ENCODE measurements at places on chromosomes 3 and 15. TPM values are rescaled to one million over a fixed set of nuclear protein-coding genes. Genes with fewer than 3 reads are reported as not detected.
A peak's percentile ranks its signal among the peaks of the same experiment; 100 is the strongest.

DNA sequence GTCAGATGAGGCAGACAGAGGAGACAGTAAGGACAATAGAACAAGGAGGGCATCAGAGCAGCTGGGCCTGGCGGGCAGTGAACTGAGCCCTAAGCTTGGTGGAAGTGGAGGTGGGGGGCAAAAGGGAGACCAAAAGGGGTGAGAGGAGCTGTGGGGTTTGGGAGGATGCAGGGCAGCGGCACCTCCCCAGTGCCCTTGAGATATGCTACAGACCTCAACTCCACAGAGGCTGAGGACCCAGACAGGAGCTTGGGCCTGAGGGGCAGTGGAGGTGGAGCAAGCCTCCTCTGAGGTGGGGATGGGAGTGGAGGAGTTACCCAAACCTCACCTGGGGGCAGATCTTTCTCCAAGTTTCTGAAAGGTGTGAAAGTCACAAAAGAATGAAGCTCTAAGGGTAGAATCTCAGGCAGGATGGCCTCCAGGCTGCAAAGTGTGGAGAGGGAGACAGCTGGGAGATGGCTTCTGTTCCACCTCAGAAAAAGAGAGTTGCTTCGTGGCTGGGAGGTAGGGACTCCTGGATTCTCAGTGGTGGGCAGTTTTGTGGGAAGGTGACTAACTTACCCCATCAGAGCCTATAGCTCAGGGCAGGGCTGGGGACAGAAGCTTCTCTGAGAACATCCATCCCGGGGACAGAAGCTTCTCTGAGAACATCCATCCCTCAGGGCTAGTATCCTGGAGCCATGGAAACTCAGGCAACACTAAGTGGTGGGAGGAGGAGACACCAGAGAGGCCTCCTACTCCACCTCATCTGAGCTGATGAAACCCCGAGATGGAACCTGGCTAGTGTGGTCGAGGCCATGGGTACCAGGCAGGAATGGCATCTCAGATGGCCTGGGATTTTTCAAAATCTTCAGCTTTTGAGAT, 2.3 kb upstream of the CLK3 start:
- DNase-seq: no peak
- no peaks in the 10 kb centered on the region for H3K36me3 ChIP-seq
- peaks cover 17% of the 10 kb centered on the region for H3K4me1 ChIP-seq
- H3K27ac ChIP-seq: no peak overlapping the region

- H3K4me3 ChIP-seq: no peak overlapping the region
- H3K27me3 ChIP-seq: no peaks in the 10 kb centered on the region
- no peaks in the 10 kb centered on the region for H3K4me1 ChIP-seq
- H3K36me3 ChIP-seq: no peaks in the 10 kb centered on the region
- DNase-seq: no peak
- H3K27ac ChIP-seq: no peak overlapping the region
Measured at GRCh38 chr3:128318275-128318941, 148.3 kb downstream of the DNAJB8 start.

PCLAF gene
- 2.5 TPM for total RNA-seq

BCL2A1 gene
- not detected for total RNA-seq

DNA sequence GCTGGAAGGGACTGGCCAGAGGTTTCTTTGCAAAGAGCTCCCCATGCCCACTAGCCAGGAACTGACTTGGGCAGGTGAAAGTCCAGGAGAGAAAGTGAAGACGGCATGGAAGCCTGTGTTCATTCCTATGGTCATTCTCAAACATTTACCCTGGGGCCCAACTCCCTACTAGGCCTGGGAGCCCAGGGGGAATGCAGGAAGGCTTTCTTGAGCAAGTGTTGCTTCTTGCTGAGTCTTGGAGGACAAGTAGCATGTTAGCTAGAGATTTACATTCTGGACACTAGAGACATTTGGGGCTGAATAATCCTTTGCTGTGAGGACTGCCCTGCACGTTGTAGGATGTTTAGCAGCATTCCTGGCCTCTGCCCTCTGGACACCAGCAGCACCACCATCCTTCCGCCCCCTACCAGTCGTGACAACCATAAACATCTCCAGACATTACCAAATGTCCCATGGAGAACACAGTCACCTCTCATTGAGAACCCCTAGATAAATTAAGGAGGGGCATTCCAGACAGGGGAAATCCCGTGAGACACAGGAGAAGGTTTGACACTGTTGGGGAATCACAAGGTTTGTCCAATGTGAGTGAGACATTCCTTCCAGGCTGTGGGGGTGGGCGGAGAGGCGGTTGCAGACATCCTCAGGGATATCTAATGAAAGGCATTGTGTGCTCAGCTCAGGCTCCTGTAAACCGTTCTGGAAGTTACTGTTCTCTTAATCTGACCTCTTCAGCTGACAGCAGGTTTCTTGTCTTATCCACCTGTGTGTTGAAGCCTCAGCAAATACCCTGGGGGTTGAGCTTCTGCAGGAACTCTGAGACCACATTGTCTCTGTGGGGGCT, 236.2 kb downstream of the TLE3 start:
- H3K27ac ChIP-seq: no peak overlapping the region
- H3K4me3 ChIP-seq: no peak overlapping the region
- peaks cover 10% of the 10 kb centered on the region for H3K4me1 ChIP-seq
- DNase-seq: no peak
- H3K36me3 ChIP-seq: no peaks in the 10 kb centered on the region
- H3K27me3 ChIP-seq: no peaks in the 10 kb centered on the region

BCHE gene
- total RNA-seq: 9.2 TPM

- peaks cover 5% of the 10 kb centered on the region for H3K36me3 ChIP-seq
- DNase-seq: peak; percentile 22
- H3K27ac ChIP-seq: no peak overlapping the region
- H3K4me3 ChIP-seq: no peak overlapping the region
Measured at GRCh38 chr3:57646723-57647122, 46.2 kb downstream of the DENND6A start.

DNA sequence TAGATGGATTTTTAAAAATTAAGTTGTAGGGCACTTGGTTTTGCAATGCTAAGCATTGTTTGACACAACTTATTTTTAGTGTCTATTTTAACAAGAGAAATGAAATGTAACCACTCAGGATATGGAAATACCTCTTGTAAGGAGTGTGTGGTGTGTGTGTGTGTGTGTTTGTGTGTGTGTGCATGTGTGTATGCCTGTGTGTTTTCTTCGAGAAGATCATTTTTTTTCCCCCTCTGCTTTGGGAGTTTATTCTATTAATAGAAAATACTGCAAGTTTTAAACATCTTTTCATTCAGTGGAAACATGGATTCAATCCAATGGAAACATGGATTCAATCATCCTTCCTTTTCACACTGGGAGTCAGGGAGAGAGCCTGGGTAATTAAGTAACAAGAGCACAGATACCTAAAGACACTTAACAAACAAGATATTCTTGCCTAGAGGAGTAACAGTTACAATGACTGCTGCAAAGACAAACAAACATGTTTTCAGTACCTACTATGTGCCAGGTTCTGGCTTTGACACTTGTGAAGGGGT, 567.2 kb upstream of the TBL1XR1 start:
- peak; percentile 71 for DNase-seq
- H3K4me1 ChIP-seq: peaks cover 7% of the 10 kb centered on the region
- H3K27ac ChIP-seq: no peak overlapping the region

DNA sequence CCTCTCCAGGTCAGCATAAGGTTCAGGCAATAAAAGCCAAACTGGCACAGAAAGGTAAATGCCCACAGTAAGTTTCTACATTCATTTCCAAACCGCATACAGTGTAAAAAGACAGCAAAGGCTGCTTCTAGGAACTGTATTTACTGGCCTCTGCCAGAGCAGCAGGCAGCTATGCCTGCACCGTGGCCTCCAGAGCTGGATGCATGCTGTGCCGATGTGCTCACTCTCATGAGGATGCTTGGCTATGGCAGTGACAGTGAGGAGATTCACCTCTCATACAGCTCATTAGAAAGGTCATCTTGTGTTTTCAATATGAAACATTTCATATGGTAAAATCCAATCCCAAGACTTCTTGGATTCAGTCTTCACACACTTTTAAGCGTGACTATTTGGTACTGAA, 50.3 kb downstream of the UBP1 start:
- no peak overlapping the region for H3K4me3 ChIP-seq
- no peak for DNase-seq
- no peak overlapping the region for H3K27ac ChIP-seq
- no peaks in the 10 kb centered on the region for H3K27me3 ChIP-seq
- peaks cover 48% of the 10 kb centered on the region for H3K36me3 ChIP-seq

- peaks cover 4% of the 10 kb centered on the region for H3K4me1 ChIP-seq
- H3K27me3 ChIP-seq: no peaks in the 10 kb centered on the region
- H3K36me3 ChIP-seq: no peaks in the 10 kb centered on the region
- no peak overlapping the region for H3K27ac ChIP-seq
- DNase-seq: no peak
Measured at GRCh38 chr3:143083781-143084180, 35.8 kb upstream of the CHST2 start.

DNA sequence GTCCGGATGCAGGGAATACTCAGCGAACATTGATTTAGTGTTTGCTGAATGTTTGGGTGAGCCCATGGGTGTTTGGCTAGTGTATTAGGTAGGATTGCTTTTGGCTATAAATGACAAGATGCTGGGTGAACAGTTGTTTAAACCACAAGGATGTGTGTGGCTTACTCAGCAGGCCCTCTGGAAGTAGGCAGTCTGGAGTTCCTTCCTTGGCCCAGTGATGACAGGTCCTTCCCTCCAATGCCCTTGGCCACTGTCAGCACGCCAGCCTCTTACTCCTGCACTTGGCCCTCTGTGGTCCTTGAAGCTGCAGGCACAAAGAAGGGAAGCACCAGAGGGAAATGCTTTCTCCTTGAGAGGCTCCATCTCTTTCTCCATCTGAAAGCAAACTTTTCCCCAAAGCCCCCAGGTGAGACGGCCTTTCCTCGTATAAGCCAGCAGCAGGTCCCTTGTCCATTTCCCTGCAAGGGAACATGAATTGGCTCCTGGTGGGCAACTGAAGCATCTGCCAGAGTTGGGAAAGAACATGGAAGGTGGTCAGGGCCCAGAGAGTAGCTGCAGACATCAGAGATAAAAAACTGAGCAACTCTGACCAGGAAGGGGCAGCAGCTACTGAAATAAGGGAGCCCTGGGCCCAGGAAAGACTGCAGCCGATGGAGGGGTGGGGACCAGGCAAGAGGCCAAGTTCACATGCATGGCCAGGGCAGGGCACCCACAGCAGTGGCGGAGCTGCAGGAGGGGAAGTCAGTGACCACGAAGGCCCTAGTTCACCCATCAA, 105.0 kb downstream of the TPRA1 start:
- no peaks in the 10 kb centered on the region for H3K4me1 ChIP-seq
- peaks cover 6% of the 10 kb centered on the region for H3K27me3 ChIP-seq
- no peak overlapping the region for H3K27ac ChIP-seq

DNA sequence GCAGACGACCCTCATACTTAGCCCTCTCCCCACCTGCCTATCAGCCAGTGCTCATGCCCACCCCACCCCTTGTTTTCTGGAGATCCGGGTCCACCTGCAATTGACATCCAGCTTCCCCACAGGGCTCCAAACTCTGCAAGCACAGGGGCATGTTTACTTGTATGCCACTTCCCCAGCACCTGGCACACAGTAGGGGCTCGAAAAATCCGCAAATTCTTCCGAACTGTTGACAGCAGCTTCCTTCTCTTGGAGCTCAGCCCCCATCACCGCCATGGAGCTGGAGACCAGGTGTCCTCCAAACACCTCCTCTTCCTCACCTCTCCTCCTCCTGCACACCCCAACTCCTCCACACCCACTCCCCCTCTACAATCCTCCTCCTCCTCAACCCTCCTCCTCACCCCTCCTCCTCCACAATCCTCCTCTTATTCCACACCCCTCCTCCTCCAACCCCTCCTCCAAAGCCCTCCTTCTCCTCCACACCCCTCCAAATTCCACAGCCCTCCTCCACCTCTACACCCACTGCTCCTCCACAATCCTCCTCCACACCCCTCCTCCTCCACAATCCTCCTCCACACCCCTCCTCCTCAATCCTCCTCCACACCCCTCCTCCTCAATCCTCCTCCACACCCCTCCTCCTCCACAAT, 70.4 kb upstream of the BLM start:
- no peak for DNase-seq
- H3K36me3 ChIP-seq: peaks cover 4% of the 10 kb centered on the region
- no peaks in the 10 kb centered on the region for H3K27me3 ChIP-seq
- no peak overlapping the region for H3K27ac ChIP-seq

GRCh38 chr3:133475245-133476010, 75.6 kb downstream of the BFSP2 start:
- H3K27me3 ChIP-seq: peaks cover 3% of the 10 kb centered on the region
- H3K4me1 ChIP-seq: no peaks in the 10 kb centered on the region
- no peaks in the 10 kb centered on the region for H3K36me3 ChIP-seq
- H3K27ac ChIP-seq: no peak overlapping the region

GRCh38 chr15:29612701-29613100, 209.6 kb downstream of the TJP1 start:
- peak overlapping the region; percentile 43 for H3K4me3 ChIP-seq
- no peaks in the 10 kb centered on the region for H3K36me3 ChIP-seq
- H3K27me3 ChIP-seq: no peaks in the 10 kb centered on the region
- peak overlapping the region; percentile 91 for H3K27ac ChIP-seq

DNA sequence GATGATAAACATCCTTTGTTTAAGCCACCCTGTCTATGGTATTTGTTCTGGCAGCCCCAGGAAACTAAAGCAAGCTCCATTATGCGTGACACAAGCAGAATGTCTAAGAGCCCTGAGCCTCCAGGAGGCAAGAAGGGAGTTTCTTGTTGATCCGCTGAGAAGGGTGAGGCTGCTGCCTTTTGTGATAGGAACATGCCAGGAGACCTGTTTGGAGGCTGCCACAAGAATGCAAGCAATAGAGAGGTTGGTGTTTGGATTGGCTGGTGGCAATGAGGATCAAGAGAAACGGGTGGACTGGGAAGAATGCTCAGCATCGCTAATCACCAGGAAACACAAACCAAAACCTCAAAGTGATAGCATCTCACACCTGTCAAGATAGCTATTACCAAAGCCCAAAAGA, 104.8 kb downstream of the ASB7 start:
- peaks cover 21% of the 10 kb centered on the region for H3K4me1 ChIP-seq
- H3K36me3 ChIP-seq: no peaks in the 10 kb centered on the region
- no peak overlapping the region for H3K4me3 ChIP-seq
- DNase-seq: peak; percentile 87

- peak overlapping the region; percentile 28 for H3K27ac ChIP-seq
- peak; percentile 31 for DNase-seq
- no peak overlapping the region for H3K4me3 ChIP-seq
- no peaks in the 10 kb centered on the region for H3K36me3 ChIP-seq
- H3K4me1 ChIP-seq: no peaks in the 10 kb centered on the region
- H3K27me3 ChIP-seq: no peaks in the 10 kb centered on the region
Measured at GRCh38 chr3:95289295-95289694, 1226.4 kb downstream of the NSUN3 start.

ALCAM gene
- total RNA-seq: 154 TPM

DNA sequence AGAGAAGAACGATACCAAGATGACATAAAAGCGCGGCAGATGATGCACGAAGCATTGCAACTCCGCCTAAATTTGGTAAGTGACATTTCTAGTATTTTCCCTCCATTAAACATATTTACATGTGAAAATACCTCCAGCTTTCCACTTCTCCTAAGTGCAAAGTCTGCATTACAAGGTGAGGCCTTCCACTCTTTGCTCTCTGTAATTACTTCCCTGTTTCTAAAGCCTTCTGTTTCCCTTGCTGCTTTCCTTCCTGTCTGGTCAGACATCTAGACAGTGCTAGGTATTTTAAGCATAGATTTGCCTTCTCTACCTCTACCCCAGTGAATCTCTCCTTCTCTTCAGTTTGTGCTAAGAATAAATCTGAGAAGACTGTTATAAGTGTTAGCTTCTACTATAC, 1.9 kb downstream of the P2RY12 start:
- no peaks in the 10 kb centered on the region for H3K27me3 ChIP-seq
- H3K27ac ChIP-seq: no peak overlapping the region
- no peak overlapping the region for H3K4me3 ChIP-seq
- no peaks in the 10 kb centered on the region for H3K36me3 ChIP-seq
- H3K4me1 ChIP-seq: no peaks in the 10 kb centered on the region

CLDND1 gene
- 109 TPM for total RNA-seq

Measured in astrocyte (in vitro differentiated cells and primary cell).